Cerebellar nuclear complex (tissue), 1 donor: ENCODE measurements at places on chromosomes 2 and 18.

DNA sequence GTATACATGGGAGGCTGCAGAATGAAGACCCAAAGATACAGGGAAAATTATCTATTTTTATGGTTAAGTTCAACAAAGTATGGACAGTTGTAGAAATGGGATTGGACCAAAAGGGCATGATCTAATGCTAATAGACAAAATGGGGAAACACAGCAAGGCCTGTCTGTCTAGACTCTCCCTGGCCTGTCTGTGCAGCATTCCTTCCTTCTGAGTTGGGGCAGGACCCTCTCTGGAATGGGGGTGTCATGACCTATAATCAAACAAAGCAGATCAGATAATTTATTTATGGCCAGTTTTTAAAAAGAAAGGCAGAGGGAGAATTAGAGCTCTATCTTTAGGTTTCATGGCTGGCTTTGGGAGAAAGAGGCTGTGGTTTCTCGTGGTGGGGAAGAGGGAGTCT lies 104.4 kb downstream of the CTIF start:
- no peak for DNase-seq

DNA sequence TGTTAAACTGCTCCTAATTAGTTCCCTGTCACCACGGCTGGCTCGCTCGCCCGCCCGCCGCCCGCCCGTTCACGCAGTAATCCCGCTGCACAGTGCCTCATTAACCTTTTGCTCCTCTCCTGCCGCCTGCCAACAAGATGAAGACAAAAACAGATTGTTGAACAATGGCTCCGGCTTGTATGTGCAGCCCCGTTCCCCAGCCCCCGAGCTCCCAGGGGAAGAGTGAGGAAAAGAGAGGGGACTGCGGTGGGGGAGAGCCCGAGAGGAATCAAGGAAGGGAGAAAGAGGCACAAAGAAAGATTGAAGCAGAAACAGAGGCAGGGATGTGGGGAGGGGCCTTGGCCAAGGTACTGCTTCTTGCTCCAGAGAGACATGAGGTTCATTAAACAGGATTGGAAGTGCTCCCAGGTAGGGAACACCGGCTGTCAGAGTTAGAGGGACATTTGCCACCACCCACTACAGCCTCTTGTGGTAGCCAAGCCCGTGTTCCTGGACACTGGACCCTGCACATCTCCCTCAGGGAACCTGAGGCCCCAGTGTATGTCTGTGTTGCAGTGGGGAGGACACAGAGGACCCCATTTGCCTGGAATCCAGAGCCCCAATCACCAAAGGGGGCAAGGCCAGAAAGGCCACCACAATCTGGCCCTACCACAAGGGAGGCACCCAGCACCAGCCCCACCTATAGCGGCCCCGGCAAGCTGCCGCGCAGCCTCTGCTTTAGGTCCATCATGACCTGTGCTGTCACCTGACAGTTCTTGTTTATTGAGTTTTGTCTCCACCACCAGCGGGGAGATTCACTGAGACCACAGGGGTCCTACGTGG lies 38.1 kb downstream of the EMX1 start:
- peak; percentile 62 for DNase-seq

GRCh38 chr2:3493615-3494007 lies 25.7 kb downstream of the ADI1 start:
- no peak for DNase-seq

- no peak for DNase-seq
Observed at GRCh38 chr18:50917021-50917420, 38.1 kb downstream of the ME2 start.

GRCh38 chr2:12334412-12334966 lies 382.2 kb upstream of the TRIB2 start:
- no peak for DNase-seq

GRCh38 chr2:46748735-46749531 lies 166.7 kb downstream of the MCFD2 start:
- no peak for DNase-seq

DNA sequence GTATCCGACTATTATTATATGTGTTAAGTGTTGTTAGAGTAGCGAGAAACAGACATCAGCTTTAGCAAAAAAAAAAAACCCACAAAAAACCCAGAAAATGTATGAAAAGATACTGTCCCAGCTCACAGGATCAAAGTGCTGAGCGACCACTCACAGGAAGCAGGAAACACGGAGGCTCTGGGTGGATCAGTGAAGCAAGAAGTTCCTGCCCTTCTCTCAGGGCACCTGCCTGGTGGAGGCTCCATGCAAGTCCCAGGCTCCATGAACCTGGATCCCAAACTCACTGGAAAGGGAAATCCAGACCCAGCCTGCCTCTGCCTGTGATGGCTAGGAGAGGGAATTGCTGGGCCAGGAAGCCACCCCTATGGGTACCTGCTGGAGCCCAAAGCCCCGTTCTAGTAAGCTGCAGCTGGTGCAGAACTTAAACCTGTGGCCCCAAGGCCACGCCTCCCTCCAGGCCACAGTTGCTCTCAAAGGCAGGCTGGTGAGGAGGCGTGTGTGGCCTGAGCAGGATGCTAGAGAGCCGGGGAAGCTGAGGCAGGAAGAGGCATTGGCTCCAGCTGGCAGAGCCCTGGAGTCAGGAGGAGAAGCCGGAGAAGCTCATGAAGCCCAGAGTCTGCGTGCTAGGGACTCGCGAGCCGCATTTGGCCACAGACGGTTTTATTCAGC lies 63.5 kb upstream of the TAF1B start:
- DNase-seq = no peak
